ENCODE measurements at places on chromosomes 5 and 9.

DNA sequence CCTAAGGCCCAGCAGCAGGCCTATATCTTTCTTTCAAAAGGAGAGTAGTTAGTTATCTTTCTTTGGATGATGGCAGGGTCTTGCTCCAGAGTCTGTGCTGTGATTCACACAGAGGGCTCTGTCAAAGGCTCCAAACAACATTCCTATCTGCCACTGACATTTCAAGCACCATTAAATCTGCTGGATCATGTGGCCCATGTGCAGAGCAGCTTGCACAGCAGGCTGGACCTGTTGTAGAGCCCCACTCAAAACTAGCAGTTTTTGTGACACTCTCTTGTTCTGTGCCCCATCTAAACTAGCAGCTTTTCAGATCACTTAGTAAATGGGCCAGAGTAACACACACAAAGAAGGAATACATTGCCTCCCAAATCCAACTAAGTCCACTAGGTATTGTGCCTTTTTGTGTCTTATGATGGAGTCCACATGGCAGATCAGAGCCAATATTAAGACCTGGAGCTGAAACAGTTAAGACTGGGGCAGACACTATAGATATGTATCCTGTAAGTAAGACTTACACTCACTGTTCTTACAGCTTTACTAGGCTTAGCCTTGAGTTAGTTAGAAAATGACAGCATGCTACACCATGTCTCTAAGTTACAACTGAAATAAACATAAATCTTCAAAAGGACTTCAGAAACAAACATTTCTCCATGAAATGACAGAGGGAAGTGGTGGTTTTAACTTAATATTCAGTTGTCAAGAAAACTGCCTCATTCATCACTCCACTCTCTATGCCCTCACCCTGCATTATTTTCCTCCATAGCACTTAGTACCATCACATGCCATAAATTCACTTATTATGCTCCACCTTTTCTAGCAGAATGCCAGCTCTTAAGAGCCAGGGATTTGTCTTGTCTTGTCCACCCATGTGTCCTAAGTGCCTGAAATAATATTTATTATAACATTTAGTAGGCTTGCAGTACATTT lies 400.9 kb downstream of the RAB3C start:
- DNase-seq, result no peak

DNA sequence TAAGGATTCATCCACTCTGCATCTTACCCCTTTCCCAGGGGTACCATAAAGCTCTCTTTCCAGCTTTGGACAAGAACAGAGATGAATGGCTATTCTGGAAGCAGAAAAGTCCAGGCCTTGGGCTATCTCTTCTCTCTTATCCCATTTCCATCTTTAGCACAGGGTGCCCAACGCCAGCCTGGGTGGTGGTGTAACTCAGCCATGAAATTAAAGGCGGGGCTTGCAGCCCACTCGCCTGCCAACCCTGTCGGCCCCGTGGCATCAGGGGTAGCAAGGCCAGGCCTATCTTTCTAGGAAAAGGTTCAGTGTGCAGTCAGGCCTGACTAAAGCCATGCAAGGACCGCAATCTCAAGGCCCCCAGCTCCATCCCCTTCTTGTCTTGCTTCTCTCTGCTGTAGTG lies 78.7 kb downstream of the FGF18 start:
- no peak for DNase-seq

GRCh38 chr5:112737463-112738190 lies at the start of gene APC:
APC (plus strand) TSS chr5:112737885; CDS start chr5:112754891, 17,006 bp downstream.
- peak; percentile 92 for DNase-seq

DNA sequence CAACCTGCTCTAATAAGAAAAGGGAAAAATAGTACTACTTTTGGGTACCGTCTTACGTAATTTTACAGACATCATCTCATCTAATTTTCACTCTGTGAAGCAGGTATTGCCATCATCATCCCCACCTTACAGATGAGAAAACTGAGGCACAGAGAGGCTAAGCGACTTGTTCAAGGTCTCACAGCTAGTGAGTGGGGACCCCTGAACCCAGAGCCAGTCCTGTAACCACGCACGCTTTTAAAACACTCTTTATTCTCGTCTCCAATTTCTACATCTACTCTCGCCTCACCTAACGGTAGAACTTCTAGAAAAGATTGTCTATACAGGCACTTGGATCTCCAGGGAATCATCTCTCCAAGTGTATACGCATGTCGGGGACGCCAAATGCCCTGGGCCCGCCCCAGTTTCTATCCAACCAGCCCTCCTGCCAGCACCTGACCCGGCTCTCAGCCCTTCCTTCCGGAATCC lies 1.5 kb upstream of the TRAF1 start:
- no peak for DNase-seq

DNA sequence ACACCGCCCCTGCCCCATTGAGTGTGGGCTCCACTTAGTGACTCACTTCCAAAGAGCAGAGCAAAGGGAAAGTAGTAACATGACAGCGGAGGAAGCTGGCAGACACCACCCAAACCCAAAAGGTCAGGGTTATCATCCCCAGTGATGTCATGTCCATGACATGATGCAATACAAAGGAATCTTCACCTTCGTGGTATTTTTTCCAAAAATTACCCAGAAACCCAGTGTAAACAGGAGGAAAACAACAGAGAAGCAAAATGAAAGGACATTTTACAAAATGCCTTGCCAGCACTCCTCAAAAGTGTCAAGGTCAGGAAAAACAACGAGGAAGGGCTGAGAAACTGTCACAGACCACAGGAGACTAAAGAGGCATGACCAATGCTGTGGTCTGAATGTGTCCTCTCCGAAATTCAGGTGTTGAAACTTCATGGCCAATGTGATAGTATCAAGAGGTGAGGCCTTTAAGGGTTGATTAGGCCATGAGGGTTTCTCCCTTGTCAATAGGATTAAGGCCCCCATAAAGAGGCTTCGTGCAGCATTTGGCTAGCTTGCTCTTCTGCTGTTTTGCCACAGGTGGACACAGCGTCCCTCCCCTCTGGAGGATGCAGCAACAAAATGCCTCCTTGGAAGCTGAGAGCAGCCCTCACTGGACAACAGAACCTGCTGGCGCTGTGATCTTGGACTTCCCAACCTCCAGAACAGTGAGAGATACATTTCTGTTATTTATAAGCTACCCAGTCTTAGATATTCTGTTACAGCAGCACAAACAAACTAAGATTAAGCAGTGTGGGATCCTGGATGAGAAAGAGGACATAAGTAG lies 30.5 kb upstream of the MED10 start:
- DNase-seq, result no peak

- DNase-seq, result no peak
Measured at GRCh38 chr5:143063175-143063970, 293.2 kb downstream of the ARHGAP26 start.

DNA sequence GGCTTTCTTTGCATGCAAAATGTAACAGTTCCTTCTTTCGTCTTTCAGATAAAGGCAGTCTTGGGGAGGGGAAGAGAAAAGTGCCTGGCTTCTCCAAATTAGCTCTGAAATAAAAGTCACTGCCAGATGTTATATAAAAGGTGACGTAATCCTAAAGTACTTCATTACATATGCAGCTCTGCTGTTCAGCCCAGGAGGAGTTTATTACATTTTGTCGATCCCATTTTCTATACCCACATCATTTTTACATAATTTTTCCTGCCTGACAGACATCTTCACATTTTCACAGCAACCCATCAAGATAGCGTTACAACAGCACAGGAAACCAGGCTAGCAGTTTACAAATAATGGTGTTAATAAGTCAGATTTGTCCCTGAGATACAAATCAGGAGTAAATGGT lies 86.7 kb upstream of the SLC30A5 start:
- no peak for DNase-seq

DNA sequence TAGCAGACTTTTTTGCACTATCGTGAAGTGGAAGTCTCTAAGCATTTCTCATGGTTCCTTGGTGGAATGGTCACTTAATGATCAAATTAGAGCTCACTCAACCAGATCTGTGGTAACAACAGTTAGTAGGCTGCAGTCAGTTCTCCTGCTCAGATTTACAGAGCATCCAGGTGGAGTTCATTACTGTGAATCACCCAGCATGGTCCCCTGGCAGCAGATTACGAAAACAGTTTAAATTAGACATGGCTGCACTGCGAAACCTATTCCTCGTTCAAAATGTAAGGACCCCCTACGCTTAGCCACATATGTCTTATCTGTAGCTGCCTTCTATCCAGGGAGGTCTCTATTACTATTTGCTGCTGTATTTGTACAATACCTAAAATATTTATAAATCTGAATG lies 823.6 kb upstream of the ARRDC3 start:
- no peak for DNase-seq

- DNase-seq, result peak; percentile 81
Measured at GRCh38 chr5:67095346-67096171, 101.0 kb downstream of the CD180 start.

GRCh38 chr9:134775081-134775951 lies 105.3 kb upstream of the FCN2 start:
- no peak for DNase-seq

DNA sequence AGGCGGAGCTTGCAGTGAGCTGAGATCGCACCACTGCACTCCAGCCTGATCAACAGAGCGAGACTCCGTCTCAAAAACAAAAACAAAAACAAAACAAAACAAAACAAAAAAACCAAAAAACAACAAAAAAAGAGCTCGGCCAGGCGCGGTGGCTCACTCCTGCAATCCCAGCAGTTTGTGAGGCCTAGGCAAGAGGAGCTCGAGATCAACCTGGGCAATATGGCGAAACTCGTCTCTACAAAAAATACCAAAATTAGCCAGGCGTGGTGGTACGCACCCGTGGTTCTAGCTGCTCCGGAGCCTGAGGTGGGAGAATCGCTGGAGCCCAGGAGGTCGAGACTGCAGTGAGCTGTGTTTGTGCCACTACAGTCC lies 20.2 kb downstream of the TRIM7 start:
- no peak for DNase-seq

GRCh38 chr9:131511416-131511815 lies 8.7 kb downstream of the POMT1 start:
- DNase-seq, result no peak

- DNase-seq, result no peak
Measured at GRCh38 chr9:15116130-15116580, 190.9 kb downstream of the TTC39B start.

- DNase-seq, result no peak
Measured at GRCh38 chr9:13750639-13751038, 471.1 kb upstream of the MPDZ start.

GRCh38 chr5:132526290-132526973 lies 16.9 kb downstream of the IL5 start:
- DNase-seq, result peak; percentile 29

DNA sequence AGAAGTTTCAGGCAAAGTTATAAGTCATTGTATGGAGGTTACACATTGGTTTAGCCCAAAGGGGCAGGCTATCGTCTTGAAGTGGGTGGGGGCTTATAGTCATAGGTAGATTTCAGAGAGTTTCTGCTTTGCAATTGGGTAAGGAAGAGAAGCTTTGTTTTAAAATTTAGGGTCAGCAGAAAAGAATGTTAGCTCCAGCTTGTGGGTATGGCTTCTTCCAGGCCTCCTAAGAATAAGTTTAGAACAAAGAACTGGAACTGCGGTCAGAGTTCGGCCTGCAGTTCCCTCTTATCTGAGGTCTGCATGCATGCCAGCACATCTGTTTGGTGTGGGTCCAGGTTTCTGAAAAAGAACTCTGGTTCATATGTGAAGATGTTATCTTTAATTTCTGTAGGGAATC lies 96.1 kb downstream of the CYFIP2 start:
- no peak for DNase-seq

DNA sequence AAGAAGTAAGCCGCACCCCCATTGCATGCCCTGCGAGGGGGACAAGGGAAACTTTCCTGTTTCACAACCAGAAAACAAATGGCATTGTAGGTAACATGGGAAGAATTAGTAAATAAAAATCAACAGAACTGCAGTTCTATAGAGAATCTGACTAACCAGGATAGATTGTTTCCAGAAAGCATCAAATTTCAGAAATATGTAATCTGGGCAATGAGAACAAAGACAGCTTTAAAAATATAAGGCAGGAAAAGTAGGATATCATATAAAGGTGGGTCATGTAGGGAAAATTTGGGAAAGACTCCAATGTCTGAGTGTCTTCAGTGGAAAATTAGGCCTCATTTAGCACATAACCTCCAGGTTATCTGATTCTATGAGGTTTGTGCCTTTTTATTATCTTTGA lies 58.3 kb upstream of the RANBP6 start:
- no peak for DNase-seq

DNA sequence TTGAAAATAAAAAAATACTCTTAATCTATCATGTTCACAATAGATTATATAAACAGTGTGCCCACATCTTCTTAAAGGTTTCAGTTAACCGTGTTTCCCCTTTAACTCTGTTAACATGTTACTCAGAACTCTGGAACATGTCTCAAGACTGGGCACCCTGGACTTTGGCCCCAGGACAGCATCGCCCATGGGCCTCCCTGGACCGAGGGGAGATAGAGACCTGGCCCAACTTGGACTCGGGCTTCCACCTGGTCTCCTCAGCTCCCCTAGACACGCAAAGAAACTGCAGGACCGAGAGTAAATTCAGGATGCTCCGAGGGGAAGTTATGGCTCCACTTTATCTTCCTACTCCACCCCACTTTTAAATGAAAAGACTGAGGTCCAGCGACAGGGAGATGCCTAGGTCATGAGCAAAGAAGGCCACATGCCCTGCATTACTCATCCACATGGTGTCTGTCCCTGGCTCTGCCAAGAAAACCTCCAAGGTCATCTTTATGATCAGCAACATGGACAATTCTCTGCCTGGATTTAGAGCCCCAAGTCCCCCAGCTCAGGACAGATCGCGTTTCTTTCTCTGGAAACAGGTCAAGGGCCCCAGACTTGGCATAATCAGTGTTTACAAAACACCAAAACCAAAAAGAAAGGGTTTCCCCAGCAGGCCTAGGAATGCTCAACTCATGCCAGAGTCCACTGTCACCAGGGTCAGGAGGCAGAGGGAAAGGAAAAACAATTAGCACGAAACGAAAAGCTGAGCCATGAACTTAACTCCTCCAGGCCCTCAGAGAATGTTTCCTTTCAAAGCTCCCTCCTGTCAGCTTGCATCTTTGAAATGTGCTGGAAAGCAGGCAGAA lies 17.4 kb downstream of the GPX3 start:
- DNase-seq, result peak; percentile 79

GRCh38 chr5:71790433-71790832 lies 71.4 kb downstream of the CARTPT start:
- DNase-seq, result no peak

DNA sequence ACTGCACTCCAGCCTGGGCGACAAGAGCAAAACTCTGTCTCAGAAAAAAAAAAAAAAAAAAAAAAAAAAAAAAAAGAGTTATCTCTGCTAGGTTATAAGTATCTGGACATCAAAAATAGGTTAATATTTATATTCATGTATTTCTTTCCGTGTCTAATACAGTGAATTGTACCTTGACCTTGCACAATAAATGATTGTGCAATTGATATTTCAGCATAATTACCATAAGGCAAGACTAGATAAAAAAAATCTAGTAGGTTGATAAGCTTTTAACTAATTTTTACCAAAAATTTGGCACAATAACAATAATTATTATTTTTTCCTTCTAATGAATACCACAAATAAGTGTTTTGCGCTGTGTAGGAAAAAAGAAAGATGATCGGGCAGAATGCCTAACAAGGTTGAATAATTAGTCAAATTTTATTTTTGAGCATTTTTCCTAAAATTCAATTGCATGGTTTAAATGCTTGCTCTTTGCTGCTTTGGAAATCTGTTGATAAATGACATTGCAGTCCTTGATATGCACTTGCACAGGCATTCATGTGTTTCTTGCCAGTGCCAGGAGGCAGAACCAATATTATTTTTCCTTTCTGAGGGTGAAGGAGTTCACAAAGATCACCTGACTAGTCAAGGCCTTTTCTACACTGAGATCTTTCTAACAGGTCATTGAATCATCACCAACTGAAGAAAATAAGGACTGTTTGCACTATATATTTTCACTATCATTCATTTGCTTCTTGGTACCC lies 127.5 kb downstream of the ARRDC3 start:
- no peak for DNase-seq

Data from dermis microvascular lymphatic vessel endothelial cell (primary cell).